ENCODE measurements at places on chromosomes 11 and 22.

DNA sequence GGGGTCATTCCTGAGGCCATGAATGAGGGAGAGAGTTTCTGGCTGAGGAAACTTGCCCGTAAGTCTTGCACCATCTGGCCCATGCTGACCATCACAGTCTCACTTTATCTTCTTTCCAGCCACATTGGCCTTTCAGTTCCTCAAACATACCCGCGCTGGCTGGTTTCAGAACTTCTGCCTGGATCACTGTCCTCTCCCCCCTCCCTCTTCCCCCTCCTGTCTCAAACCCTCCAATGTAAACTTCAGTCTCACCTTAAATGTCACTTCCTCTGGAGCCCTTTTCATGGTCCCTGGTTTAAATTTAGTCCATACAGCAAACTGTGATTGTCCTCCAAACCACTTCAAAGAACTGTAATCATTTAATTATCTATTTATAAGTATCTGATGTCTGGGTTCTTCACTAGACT lies 3.7 kb upstream of the TMEM109 start:
- no peak for ATAC-seq

GRCh38 chr11:77124488-77124887 lies 3.6 kb upstream of the MYO7A start:
- ATAC-seq = no peak

- no peak for ATAC-seq
Measured at GRCh38 chr11:1438967-1439330, 47.6 kb downstream of the MOB2 start.

DNA sequence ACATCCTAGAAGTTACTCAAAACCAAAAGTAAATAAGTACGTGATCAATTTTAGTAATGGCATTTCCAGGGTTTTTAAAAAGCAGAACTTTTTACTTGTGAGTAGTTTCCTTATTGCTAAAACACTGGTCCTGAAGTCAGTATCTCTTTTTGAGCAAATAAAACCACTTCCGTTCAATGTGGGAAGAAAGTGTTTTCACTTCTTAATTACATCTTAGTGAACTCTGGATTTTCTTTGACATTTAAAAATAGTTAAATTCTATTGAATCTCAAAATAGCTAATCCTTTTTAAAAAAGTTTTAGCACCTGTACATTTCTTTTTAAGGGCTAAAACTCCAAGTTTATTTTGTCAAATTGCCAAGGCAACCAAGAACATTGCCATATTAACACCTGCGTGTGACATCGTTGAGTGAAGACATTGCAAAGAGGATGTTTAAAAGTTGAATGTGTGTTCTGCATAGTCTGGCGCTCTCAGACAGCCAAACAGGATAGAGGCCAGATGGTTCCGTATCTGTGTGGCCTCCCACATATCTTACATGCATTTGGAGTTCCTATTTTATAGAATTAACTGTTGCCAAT lies 17.2 kb upstream of the OR5B21 start:
- peak; percentile 79 for ATAC-seq

All from activated CD4-positive, CD25-positive, alpha-beta regulatory T cell treated with anti-CD3 and anti-CD28 coated beads, Interleukin-2, amount 50 U/mL, for 24 hours (primary cell).